ENCODE measurements at places on chromosomes 1 and 21.

DNA sequence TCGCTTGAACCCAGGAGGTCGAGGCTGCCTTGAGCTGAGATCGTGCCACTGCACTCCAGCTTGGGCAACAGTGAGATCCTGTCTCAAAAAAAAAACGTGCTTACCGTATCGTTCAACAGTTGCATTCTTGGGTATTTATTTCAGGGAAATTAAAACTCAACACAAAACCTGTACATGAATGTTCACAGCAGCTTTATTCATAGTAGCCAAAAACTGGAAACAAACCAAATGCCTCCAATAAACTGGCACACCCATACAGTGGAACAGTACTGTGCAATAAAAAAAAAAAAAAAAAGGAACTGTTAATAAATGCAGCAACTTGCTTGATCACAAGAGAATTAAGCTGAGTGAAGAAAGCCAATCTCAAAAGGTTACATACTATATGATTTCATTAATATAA is 6.7 kb downstream of the KHDRBS1 start:
- DNase-seq, result no peak

- DNase-seq, result no peak
Measured at GRCh38 chr1:82260051-82260450, 459.3 kb downstream of the ADGRL2 start.

GRCh38 chr1:168420177-168420576 is 123.6 kb downstream of the XCL2 start:
- DNase-seq, result no peak

DNA sequence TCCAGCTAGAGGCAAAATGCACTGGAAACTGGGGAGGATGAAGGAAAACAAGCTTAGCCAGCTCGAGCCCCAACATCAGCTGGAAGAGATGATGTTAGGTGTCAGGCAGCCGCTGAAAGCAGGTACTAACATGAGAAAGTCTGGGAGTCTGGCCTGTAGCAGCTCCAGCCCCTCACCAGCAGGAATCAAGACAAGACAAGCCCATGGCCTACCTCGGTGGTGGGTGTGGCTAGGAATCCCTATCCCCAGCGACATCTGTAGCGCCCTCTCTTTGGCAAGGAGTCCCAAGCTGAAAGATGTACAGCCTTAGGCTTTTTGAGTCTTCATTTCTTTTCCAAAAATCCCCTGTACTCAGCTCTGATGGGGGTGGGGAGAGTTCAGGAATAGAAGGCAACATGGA is 2.6 kb downstream of the DLGAP3 start:
- DNase-seq, result no peak

DNA sequence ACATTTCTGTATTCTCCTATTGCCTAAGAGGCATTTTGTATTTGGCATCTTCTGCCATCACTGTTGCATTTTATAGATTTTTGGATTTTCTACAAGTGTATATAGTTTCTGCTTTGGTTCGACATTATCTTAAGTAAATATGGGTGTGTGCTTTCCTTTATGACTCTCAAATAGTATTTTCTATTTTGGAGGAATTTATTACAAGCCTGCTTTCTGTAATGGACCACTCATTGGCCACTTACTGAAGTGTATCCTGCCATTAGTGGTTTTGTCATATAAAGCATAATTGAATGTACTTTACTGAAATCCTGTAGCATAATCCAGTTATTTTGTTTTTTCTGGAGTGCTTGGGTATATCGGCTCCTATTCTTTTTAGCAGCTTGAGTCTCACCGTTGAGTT is 184.3 kb downstream of the PATJ start:
- DNase-seq, result no peak

- DNase-seq, result no peak
Measured at GRCh38 chr1:153805886-153806719, 30.9 kb downstream of the SLC27A3 start.

DNA sequence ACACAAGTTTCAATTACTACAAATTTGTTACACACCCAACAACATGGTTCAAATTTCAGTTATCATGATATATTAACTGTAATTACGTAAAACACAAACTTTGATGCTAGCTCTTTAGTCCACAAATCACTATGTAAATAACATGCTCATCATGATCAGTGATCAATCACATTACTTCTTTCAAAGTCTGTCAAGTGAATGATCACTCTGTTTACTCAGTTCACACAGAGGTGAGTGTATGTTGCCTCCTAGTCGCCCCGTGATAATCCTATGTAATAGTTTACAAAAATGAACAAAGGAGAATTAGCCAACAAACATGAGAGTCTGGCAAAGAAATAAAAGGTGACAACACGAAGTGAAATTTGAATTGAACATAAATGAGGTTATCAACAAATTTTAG is 14.3 kb downstream of the EDEM3 start:
- DNase-seq, result no peak

DNA sequence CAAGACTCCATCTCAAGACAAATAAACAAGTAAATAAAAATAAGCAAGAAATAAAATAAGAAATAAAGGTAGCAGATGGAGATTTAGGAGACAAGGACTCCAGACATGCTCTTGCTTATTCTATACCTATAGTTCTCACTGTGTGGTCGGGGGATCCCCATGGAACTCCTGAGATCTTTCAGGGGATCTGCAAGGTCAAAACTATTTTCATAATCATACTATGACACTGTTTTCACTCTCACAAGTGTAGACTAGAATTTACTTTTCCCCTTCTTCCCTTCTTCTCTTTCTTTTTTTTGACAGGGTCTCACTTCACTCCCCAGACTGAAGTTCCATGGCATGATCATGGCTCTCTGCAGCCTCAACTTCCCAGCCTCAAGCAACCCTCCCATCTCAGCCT is 29.8 kb upstream of the NLRP3 start:
- no peak for DNase-seq

- DNase-seq, result no peak
Measured at GRCh38 chr1:194071205-194071604, 884.8 kb upstream of the B3GALT2 start.

- no peak for DNase-seq
Measured at GRCh38 chr1:93675271-93675670, 6.4 kb downstream of the BCAR3 start.

- peak; percentile 56 for DNase-seq
Measured at GRCh38 chr1:106879538-106879937, 176.9 kb upstream of the PRMT6 start.

DNA sequence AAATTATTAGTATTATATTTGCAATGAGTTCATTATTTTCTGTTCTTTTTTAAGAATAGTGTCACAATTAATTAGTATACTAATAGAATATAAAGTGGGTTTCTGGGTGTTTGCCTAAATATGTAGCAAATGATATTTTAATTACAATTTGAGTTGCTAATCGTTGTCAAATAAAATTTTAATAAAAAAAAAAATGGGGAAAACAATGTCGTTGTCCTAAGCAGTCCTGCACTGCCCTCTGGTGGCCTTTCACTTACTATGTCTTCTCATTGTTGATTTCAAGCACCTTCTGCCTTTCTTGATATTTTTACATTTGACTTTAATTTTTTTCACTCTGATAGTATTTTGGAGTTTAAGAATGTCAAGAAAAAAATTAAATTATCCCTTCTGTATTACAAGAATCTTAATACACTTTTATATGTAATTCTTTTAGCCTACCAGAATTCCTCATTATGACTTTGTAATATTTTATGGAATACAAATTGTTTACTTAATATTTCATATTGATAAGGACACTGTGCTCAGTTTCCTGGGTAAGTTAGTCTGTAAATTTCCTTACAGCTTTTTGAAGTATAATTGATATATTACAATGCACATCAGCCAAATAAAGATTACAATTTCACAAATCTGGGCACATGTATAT is 104.5 kb upstream of the FMN2 start:
- DNase-seq, result no peak

GRCh38 chr1:22104094-22104493 is 38.8 kb downstream of the WNT4 start:
- no peak for DNase-seq

DNA sequence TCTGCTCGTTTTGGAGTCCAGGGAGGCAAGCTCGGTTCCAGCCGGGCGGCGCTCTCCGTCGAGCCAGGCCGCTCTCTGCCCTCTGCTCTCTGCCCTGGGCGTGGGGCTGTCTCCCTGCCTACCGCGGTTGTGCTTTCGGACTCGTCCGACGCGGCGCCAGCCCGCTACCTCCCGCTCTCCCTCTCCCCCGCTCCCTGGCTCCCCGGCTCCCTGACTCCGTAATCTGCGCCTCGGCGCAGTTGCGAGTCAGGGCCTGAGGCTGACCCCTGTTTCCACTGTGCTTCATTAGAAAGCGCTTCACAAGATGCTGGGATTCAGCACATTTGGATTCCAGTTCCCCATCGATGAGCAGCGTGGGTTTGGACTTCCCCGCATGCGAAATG is 2.2 kb downstream of the SOX13 start:
- DNase-seq, result no peak

DNA sequence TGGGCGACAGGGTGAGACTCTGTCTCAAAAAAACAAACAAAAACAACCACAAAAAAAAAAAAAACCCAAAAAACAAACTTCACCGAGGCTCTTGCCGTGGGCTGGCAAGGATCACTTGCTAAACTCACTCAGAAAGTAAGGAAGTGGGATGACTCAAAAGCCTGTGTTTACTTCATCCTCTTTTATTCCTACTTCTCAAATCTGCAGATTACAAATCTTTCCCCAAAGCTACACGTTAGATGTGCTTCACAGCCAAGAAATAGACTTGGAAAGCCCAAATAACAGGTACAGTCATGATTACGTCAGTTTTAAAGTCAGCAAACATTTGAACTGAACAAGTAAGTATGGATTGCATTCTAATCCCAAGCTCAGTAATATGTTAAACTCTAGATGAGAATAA is 359.3 kb downstream of the ADGRL2 start:
- DNase-seq, result no peak

GRCh38 chr1:170967042-170967910 is 31.9 kb downstream of the MROH9 start:
- DNase-seq, result peak; percentile 11

DNA sequence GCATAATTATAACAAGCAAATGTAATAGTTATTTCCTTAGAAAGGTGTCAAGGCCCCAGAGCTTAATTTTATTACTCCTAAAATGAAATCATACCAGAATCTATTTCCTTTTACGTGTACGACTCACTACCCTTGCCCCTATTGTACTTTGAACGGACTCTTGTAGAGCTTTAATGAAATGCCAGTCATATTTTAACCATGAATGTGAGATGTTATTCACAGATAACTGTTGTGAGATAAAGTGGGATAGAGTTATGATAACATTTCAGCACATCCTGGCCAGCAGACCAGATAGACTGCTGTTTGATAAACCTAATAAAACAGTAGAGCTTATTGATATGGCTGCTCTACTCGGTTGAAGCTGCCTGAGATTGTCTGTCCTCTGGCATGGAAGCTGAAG is 500.8 kb upstream of the PBX1 start:
- DNase-seq, result no peak

Data from heart right ventricle (tissue), 16 donors.